HFFc6 (cell line): ENCODE measurements at places on chromosomes 5 and 9.
A peak's percentile ranks its signal among the peaks of the same experiment; 100 is the strongest.

DNA sequence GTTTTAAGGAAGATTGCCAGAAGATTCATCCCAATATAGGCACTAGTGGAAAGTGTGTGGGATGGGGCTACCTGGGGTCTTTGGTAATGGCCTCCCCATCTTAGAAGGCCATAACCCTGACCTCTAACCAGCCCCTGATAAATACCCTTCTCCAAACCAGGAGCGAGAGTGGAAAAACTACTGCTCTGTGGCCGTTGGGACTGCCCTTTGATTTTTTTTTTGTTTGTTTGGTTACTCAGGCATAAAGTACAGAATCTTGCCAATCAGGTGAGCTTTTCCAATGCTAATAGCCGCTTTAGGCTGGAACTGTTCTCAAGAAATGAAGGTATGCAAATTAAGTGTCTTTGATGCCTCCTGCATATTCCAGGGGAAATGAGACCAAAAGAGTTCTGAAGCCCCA lies 153.7 kb downstream of the ADAMTS12 start:
- H3K4me1 ChIP-seq, result peaks cover 42% of the 10 kb centered on the region
- H3K27me3 ChIP-seq, result peaks cover 2% of the 10 kb centered on the region; the same call in 1 of the 2 replicates
- DNase-seq, result no peak

GRCh38 chr5:137281201-137281600 lies 217.9 kb downstream of the SPOCK1 start:
- no peak overlapping the region for H3K4me3 ChIP-seq
- H3K4me1 ChIP-seq, result peaks cover 53% of the 10 kb centered on the region
- H3K36me3 ChIP-seq, result peaks cover 4% of the 10 kb centered on the region; the same call in 1 of the 2 replicates

GRCh38 chr9:137723783-137724445 lies 105.1 kb downstream of the EHMT1 start:
- H3K36me3 ChIP-seq, result peaks cover 41% of the 10 kb centered on the region
- H3K4me3 ChIP-seq, result no peak overlapping the region
- H3K4me1 ChIP-seq, result peaks cover 6% of the 10 kb centered on the region; the same call in 1 of the 2 replicates
- H3K27ac ChIP-seq, result no peak overlapping the region
- no peak for DNase-seq
- peaks cover 5% of the 10 kb centered on the region; the same call in 1 of the 2 replicates for H3K27me3 ChIP-seq

DNA sequence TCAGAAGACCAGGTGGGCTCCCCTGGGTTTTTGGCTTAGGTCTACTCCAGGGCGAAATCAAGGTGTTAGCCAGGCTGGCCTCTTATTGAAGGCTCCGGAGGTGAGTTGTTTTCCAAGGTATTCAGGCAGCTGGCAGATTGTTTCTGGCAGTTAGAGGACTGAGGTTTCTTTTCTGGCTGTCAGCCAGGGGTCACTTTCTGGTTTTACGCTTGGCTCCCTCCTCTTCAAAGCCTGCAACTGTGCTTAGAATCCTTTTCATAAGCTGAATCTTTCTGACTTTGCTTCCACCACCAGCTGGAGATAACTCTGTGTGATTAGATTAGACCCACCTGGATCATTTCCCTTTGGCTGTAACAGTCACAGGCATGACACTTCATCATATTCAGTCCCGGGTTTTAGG lies 24.6 kb downstream of the RFK start:
- no peak for DNase-seq
- no peaks in the 10 kb centered on the region for H3K36me3 ChIP-seq
- H3K4me1 ChIP-seq, result peaks cover 32% of the 10 kb centered on the region
- no peak overlapping the region for H3K4me3 ChIP-seq

DNA sequence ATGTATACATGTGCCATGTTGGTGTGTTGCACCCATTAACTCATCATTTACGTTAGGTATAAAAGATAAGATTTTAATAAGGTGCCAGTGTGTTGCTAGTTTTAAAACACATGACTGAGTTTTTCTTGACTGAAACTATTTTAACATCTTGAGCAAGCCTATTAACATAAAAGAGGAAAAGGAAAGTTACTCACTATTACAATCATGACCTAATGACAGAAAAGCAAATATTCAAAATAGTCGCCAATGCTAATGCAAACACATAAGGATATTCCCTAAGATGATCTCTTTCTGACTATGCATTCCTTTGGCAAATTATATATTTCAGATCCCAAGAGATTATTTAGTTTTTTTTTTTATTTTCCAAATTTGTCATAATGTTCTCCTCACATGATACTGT lies 5.8 kb upstream of the OR13C2 start:
- H3K4me1 ChIP-seq, result no peaks in the 10 kb centered on the region
- no peaks in the 10 kb centered on the region; the same call in 1 of the 2 replicates for H3K36me3 ChIP-seq
- no peaks in the 10 kb centered on the region for H3K27me3 ChIP-seq

DNA sequence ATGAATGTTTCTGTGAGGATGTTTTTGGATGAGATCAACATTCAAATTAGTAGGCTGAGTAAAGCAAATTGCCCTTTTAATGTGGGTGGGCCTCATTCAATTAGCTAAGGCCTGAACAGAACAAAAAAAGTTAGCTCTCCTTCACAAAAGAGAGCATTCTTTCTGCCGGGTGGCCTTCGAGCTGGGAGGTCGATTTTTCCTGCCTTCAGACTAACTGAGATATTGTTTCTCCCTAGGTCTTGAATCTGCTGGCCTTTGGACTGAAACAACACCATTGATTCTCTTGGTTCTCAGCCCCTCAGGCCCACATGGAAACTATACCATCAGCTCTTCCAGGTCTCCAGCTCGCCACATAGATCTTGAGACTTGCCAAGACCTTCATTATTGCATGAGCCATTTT lies 29.1 kb upstream of the FREM1 start:
- no peak for DNase-seq
- no peak overlapping the region for H3K4me3 ChIP-seq
- H3K4me1 ChIP-seq, result no peaks in the 10 kb centered on the region
- H3K36me3 ChIP-seq, result no peaks in the 10 kb centered on the region
- H3K27me3 ChIP-seq, result no peaks in the 10 kb centered on the region
- no peak overlapping the region for H3K27ac ChIP-seq

DNA sequence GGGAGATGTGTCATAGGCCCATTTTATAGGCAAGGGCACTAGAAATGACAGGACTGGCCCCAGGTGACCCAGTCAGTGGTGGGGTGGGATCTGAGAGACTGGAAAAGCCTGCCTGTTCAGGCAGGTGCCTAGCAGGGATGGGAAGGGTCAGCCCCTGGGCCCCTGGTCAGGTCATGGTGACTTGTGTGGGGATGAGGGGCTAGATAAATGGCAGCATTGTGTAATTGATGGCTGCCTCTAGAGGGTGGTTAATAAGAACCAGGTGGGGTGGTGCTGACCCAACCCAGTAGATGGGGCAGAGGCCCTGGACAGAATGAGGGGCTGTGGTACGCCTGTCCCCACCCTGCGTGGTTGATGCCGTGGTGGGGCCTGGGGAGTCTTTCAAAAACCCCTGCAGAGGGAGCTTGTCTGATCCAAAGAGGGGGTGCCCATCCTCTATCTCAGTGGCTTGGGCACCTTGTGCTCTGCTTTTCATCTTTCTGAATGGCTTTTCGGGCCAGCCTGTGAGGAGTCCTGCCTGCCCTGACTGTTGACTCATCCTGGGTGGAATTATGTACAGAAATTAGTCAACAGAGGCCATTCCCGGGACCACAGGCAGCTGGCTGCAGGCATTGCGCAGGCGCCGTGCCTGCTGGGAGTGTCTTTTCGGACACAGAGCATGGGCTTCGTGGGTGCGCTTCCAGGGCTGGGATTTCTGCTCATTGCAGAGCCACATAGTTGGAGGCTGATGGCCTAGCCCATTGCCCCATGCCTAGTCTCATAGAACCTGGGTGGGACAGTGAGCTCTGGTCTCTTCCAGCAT lies 93.6 kb upstream of the PITX1 start:
- peaks cover 35% of the 10 kb centered on the region for H3K4me1 ChIP-seq
- H3K27ac ChIP-seq, result no peak overlapping the region
- DNase-seq, result peak; percentile 86
- no peaks in the 10 kb centered on the region for H3K36me3 ChIP-seq
- 0 out of 2 replicates have a peak overlapping the region, but pooled peaks have one; percentile 3 for H3K4me3 ChIP-seq
- H3K27me3 ChIP-seq, result peaks cover 6% of the 10 kb centered on the region

DNA sequence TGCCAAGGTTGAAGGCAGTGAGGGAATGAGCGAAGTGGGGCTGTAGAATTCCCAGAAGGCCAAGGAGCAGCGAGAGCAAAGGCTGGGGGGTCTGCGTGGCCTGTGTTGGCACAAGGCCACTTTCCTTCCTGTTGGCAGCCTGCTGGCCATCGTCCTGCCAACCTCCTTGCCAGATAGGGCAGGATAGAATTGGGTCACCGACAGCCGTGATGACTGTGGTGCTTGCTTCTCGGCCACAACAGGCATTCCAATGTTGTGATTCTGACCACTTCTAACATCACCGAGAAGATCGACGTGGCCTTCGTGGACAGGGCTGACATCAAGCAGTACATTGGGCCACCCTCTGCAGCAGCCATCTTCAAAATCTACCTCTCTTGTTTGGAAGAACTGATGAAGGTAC lies 18.9 kb downstream of the TRIP13 start:
- DNase-seq, result peak; percentile 88
- H3K4me3 ChIP-seq, result peak overlapping the region; percentile 9; the same call in 1 of the 2 replicates
- peaks cover 20% of the 10 kb centered on the region for H3K4me1 ChIP-seq
- H3K27me3 ChIP-seq, result peaks cover 4% of the 10 kb centered on the region; the same call in 1 of the 2 replicates
- peak overlapping the region; percentile 100 for H3K27ac ChIP-seq
- peaks cover 42% of the 10 kb centered on the region for H3K36me3 ChIP-seq

DNA sequence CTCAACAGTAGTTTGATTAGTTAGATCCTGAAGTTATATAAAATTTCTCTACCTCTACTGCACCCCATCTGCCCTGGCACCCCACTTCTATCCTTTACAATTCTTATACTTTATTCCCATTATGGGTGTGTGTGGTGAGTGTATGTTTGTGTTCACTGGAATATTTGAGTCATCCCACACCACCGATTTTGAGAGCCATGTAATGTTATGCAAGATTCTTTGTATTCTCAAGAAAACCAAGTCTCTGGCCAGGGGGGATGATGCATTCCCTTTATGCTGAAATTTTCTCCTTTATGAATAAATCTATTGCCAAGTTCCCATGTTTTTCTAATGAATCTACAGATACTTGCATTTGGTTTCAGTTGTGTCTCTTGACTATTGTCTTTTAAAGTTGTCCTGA lies 266.8 kb downstream of the ARHGEF28 start:
- H3K4me3 ChIP-seq, result peak overlapping the region; percentile 48; the same call in 1 of the 2 replicates
- peaks cover 2% of the 10 kb centered on the region; the same call in 1 of the 2 replicates for H3K27me3 ChIP-seq
- H3K27ac ChIP-seq, result peak overlapping the region; percentile 89
- DNase-seq, result peak; percentile 86
- peaks cover 28% of the 10 kb centered on the region for H3K36me3 ChIP-seq
- peaks cover 17% of the 10 kb centered on the region for H3K4me1 ChIP-seq

GRCh38 chr9:97293207-97293721 lies 14.2 kb upstream of the CCDC180 start:
- H3K27ac ChIP-seq, result no peak overlapping the region
- no peak overlapping the region for H3K4me3 ChIP-seq
- H3K27me3 ChIP-seq, result no peaks in the 10 kb centered on the region; the same call in 1 of the 2 replicates
- peak; percentile 7 for DNase-seq
- peaks cover 8% of the 10 kb centered on the region for H3K4me1 ChIP-seq

DNA sequence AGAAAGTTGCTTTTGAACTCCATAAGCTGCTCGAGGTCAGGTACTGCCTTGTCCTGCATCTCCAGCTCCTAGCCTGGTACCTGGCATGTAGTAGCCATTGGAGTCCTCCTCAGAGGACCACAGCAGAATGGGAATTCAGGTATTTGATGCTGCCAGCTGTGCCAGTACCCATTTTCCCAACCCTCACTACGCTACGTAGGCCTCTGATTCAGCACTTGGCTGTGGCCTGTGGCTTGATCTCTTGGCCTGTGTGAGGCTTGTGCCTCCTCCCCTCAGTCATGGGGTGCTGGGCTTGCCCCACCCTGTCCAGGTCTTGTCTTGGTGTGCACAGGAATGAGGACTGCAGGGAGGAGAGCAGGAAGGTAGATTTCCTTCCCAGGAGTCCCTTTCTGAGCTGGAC lies 11.8 kb downstream of the OTULIN start:
- peaks cover 50% of the 10 kb centered on the region for H3K4me1 ChIP-seq
- no peaks in the 10 kb centered on the region; the same call in 1 of the 2 replicates for H3K27me3 ChIP-seq
- peaks cover 9% of the 10 kb centered on the region; the same call in 1 of the 2 replicates for H3K36me3 ChIP-seq
- DNase-seq, result peak; percentile 29

DNA sequence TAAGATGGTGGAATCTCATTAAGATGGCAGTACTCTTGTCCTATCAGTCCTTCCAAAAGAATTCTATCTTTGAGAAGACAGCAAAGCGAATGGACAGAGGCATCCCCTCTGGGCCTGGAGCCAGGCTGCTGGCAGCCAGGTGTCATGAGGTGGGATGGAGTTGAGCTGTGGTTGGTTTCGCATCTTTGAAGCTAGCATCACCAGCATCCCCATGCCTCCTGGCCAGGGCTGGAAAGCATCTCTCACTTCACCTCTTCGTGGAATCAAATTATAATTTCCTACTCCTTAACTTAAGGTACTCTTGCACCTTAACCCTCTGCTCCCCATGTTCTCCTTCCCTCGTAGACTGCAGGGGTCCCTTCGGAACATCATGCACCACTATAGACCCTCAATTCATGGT lies 248.3 kb downstream of the GADD45G start:
- H3K4me3 ChIP-seq, result no peak overlapping the region
- H3K27me3 ChIP-seq, result 0 out of 2 replicates have a peak, but pooled peaks cover 2% of the 10 kb centered on the region
- no peak for DNase-seq
- H3K27ac ChIP-seq, result no peak overlapping the region
- H3K4me1 ChIP-seq, result no peaks in the 10 kb centered on the region
- 0 out of 2 replicates have a peak, but pooled peaks cover 4% of the 10 kb centered on the region for H3K36me3 ChIP-seq

DNA sequence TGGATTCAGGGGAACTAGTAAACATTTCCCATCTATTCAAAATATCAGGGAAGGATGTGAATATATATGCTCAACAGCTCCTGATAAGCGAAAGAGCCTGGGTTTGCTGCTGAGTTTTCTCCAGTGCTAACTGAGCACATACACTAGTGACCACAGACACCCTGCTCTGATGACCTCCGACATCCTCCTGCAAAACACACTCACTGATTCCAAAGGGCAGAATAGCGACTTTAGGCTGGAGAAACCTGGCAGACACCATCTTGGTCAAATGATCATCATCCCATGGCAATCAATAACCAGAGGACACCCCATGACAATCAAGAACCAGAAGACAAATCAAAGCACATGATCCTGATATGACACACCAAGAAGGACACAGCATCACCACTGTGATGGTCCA lies 9.2 kb upstream of the GADD45G start:
- no peak for DNase-seq
- H3K36me3 ChIP-seq, result no peaks in the 10 kb centered on the region
- peaks cover 9% of the 10 kb centered on the region for H3K27me3 ChIP-seq
- peaks cover 7% of the 10 kb centered on the region for H3K4me1 ChIP-seq
- no peak overlapping the region for H3K4me3 ChIP-seq
